Hindlimb muscle (tissue), 1 donor: ENCODE measurements at places on chromosomes 11 and 22.
A peak's percentile ranks its signal among the peaks of the same experiment; 100 is the strongest.

DNA sequence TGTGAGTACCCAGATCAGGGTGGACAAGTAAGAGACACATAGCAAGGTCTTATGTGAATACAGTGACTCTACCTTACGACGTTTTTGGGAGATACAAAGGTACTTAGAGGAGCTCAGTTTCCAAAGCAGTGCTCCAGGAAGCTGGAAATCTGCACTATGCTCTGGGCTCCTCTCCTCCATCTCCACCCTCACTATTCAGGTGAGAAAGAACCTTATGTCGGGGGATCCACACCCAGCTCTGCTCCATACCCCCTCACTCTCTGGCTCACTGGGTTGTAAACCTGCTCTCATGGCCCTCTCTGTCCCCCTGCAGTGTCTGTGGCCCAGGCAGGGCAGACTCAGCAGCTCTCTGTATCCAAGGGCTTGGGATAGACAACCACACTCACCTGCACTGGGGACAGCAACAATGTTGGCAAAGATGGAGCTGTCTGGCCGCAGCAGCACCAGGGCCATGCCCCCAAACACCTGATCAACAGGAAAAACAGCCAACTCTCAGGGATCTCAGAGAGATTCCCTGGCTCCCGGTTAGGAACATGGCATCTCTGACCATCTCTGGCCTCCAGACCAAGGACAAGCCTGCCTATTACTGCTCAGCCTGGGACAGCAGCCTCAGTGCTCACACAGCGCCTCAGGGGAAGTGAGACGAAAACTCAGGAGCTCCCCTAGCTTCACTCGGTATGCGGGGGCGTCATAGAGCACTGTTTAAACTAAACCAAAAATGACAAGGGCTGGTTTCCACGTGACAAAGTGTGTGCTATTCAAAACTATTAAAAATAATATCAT lies 60.9 kb upstream of the TOP3B start:
- no peak for DNase-seq

- peak; percentile 78 for DNase-seq
These were observed at the start of gene HDAC10 for GRCh38 chr22:50250555-50251476. Gene HDAC10 (minus strand): TSS chr22:50251265. CDS start chr22:50251032, 233 bp downstream.

DNA sequence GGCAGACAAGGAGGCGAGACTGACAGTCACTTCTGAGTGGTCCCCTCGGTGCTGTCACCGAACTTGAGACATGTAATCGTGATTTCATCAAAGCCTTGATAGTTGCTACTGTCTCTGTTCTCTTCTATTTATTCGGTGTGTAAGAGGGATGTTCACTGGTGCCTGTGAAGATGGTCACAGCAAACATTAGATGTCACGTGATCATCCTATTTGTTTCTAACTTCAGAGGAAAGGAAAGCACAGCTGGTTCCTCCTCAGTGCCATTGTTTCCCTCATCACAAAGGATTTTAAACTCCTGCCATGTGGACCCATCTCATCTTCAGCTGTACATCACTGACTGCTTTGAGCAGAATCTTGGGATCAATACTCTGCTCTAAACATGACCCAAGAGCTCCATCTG lies 73.1 kb upstream of the CLMP start:
- DNase-seq: no peak

DNA sequence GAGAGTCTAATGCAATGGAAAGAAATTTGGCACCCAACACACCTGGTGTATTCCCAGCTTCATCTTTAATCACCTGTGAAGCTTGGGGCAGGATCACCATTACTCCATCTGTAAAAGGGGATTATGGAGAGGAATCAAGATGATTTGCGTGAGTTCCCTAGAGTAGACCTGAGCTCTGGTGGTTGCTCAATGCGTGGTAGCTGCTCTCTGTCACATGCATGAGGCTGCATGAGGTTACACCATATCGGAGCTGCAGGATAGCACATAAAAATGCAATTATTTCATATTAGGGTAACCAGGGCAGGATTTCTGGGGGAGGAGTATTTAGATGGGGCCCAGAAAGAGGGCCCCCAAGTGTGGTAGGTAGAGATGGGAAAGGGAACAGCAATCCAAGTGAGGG lies 35.3 kb upstream of the CLMP start:
- DNase-seq: no peak

- no peak for DNase-seq
These were observed 11.1 kb downstream of the SREBF2 start for GRCh38 chr22:41844036-41844435.

DNA sequence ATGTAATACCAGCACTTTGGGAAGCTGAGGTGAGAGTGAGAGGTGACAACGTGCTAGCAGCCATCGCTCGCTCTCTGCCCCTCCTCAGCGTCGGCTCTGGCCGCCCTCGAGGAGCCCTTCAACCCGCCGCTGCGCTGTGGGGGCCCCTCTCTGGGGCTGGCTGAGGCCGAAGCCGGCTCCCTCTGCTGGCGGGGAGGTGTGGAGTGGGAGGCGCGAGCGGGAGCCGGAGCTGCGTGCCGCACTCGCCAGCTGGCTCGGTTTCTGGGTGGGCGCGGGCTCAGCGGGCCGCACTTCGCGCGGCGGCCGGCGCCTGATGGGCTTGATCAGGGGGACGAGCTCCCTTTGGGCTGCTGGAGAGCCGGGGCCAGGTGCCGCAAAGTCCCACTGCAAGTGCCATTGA lies 98.9 kb upstream of the UBASH3B start:
- DNase-seq: peak; percentile 21

DNA sequence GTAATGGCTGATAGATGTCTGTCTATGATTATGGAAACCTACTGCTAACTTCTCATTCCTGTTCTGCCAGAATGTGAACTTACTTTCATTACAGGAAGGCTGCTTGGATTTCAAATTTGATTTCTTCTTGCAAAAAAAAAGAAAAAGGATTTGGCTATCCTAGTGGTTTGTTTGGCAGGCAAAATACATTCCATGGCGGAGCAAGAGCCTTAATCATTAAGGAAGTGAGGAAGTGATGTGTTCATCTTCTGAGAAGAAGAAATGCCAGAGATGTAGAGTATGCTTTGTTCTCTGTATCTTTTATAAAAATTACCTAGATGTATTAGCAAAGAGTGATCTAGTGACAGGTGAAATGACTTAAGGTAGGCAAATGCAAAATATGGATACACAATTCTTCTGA lies 356.3 kb downstream of the SOX6 start:
- DNase-seq: no peak

DNA sequence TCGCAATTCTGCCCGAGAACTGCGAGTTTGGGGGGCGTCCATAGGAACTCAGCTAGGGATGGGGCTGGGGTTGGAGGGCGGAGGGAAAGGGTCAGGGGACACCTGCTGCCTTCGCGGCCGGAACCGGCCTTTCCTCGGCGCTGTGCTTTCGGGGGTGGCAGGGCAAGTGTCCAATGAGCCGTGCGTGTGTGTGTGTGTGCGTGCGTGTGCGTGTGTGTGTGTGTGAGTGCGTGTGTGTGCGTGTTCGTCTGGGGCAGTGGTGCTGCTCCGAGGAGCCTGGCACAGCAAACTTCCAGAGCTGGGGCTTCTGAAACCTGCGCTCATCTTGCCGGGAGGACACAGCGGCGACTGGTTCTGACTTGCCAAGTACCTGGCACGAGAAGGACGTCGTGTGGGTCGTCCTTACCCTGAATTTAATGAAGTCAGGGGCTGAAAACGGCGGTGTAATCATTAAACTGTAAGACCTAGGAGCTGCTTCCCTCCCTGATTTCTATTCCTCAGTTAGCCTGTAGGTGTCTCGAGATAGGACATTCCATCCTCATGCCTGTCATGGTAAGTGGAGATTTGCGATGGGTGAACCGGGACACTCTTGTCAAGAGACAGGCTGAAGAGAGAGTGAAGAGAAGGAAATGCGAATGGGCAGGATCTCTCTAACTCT lies 27.0 kb upstream of the AMOTL1 start:
- peak; percentile 56 for DNase-seq

DNA sequence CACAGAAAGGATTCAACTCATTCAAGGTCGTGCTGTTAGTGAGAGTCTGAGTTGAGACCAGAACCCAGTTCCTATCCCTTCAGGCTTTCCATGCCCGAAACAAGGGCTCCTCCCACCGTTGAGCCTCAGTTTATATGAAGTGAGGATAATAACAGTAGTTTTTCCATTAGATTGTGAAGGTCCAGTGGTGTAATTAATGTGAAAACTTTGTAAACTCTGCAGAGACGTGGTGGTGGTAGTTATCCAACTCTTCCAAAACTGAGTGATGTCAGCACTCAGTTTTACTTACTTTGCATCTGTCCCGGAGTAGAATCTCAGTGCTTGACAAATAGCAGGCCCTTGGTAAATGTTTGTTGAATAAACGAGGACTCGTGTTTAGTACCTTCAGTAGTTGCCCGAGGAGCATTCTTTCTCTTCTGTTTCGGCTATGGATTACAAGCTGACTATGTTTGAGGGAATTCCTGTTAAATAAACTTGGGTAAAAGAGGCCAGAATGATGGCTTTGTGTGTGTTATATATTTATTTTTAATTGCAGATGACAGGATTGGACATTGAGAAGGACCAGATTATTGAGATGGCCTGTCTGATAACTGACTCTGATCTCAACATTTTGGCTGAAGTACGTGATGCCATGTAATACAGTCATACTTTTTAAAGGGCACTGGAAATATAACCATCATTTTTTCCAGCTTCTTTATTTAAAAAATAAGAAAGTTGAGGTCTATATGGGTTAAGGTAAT lies 1.0 kb downstream of the REXO2 start:
- DNase-seq: peak; percentile 7

DNA sequence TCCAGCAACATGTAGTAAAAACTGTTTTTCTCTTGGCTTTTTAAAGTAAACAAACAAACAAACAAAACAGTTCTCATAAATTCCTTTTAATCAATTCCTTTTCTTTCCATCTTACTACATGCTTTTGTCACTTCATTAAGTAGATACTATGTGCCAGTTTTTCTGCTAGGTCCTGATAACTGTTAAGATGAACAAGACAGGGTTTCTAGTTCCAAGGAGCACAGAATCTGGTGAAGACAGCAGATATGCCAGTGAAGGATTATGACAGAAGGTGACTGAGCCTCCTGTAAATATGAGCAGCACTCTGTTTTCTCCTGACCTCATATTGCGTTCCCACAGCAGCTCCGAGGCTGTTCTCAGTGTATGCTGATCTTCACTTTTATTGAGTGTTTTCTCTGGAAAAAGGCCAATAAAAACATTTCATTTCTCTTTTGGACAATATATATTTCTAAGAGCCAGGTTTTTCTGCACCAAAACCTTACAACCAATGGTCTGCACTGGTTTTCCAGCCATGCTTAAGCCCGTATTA lies 45.8 kb downstream of the HEPHL1 start:
- DNase-seq: no peak

DNA sequence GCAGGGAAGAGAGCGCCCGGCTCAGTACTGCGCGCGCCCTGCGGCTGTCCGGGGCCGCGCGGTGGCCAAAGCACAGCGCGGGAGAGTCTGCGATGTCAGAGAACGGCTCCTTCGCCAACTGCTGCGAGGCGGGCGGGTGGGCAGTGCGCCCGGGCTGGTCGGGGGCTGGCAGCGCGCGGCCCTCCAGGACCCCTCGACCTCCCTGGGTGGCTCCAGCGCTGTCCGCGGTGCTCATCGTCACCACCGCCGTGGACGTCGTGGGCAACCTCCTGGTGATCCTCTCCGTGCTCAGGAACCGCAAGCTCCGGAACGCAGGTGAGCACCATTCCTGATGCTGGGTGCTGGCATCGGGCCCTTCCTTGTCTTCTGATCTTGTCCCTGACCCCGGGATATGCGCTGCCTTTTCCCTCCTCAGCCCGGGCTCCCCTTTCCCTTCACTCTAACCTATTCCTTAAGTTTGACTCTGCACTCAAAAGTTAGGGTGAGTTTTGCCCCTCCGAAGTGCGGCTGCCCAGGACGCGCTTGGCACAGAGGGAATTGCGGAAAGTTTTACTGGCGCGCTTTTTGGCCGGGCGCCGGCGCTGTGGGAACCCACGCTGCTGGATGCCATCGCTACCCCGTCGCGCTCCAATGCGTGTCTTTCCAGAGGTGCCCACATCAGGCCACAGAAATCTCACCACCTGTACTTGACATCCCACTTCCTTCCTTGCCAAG lies at the start of gene MTNR1B:
TSS of gene MTNR1B (plus strand) at position 18 of the 714 bp plus-strand sequence. CDS start at position 93, 75 bp downstream.
- DNase-seq: no peak

DNA sequence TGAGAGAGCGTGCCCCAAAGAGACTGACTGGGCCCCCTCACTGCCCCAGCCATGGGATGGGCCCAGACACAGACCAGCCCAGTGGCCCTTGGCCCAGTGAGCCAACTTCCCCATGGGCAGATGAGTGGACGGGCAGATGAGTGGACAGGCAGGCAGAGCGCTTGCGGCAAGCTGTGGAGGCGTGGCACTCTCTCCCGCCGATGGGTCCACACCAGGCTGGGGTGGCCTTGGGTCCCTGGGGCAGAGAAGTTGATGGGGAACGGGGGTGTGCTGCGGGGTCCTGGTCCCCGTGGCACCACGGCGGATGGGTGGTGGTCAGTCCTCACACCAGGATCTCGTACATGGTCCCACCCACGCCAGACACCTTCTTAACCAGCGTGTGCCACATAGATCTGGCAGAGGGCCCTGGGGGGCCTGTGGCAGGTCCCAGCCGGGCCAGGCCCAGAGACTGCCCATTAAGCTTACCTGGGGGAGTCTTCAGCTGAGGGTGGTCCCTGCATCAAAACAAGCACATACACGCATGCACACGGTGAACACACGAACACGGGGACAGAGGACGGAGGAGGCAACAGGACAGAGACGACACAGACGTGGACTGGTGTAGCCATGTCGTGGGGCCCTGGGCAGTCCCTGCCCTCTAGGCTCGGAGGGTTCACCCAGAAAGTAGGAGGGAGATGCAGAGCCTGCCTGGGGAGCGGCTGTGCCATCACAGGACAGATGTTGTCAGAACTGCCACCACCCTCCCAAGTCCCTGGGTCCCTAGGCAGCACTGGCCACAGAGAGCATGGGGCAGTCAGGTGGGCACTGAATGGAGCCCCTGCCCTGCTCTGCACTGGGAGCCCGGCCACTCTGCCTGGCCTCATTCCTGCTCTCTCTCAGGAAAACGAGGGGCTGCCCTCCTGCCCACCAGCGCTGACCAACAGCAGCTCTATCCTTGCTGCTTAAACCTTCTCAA lies 182.2 kb downstream of the IGLL1 start:
- no peak for DNase-seq
